Left lobe of liver (tissue), 2 donors: ENCODE measurements at places on chromosomes 16 and 17.

DNA sequence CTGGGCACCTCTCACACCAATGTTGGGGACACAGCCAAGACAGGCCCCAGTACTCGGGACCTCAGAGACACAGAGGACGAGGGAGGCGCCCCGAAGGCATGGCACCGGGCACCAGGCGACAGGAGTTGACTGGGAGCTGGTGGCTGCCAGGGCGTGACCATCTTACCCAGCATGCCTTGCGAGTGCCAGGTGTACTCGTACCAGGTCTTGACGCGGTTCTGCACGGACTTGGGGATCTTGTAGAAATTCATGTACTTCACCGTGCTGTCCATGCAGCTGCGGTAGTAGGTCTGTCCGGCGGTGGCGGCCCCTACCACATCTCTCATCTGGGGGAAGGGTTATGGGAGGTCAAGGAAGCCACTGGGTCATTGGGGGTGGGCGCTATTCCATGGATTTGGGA lies 67.3 kb downstream of the CNGB1 start:
- no peak for DNase-seq

DNA sequence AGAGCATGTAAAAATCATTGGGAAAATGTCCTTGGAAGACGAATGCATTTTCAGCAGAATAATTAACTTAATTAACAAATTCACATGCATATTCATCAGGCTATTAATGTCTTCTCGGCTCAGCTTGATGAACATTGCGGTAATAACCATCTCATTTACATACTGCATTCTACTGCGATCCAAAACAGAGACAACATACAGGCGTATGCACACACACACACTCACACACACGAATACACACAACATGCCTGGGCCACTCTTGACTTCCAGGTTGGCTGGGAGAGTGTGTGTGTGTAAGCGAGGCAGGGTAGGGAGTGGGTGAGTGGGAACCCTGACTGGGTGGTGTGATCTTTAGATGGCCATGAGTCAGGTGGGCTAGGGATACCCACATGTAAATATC lies 44.7 kb downstream of the NEUROD2 start:
- DNase-seq = no peak

- DNase-seq = no peak
Measured at GRCh38 chr17:42409523-42410318, 13.3 kb downstream of the CAVIN1 start.

DNA sequence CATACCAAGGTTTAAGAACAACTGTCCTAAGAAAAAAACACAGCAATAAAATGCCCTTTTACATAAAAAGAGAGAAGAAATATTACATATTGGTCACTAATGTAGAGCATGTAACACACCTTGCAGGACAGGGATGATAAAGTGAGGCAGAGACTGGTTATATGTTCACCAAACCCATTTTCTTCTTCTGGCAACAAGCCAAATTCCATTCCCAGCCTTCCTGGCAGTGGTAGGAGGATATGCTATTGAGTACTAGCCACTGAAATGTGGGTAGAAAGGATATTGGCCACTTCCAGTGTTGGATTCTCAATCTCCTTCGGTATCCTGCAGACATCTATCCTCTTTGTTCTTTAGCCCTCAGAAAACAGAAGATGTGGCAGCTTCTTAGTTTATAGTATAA lies 105.2 kb upstream of the SHISA6 start:
- no peak for DNase-seq

DNA sequence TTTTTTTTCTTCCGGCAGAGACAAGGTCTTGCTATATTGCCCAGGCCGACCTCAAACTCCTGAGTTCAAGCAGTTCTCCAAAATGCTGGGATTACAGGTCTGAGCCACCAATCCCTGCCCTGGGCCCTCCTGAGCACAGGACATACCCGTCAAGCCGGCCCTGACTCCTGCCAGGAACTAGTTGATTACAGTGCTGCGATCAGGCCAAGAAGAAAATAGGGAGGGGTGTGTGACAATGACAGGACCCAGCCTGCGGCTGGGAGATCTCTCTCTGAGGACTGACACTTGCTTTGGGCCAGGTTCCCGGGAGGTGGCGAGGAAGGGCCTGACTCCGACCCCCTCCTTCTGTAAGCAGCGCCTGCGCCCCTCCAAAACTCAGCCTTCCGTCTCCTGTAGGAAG lies 276.6 kb downstream of the MRTFB start:
- DNase-seq = no peak

GRCh38 chr16:21302454-21302853 lies 24.4 kb upstream of the CRYM start:
- DNase-seq = no peak

GRCh38 chr17:58120195-58120822 lies 27.9 kb upstream of the OR4D1 start:
- DNase-seq = no peak

GRCh38 chr17:41748275-41748674 lies 13.8 kb upstream of the HAP1 start:
- no peak for DNase-seq

- no peak for DNase-seq
Measured at GRCh38 chr17:79251824-79252223, 177.2 kb downstream of the ENGASE start.

DNA sequence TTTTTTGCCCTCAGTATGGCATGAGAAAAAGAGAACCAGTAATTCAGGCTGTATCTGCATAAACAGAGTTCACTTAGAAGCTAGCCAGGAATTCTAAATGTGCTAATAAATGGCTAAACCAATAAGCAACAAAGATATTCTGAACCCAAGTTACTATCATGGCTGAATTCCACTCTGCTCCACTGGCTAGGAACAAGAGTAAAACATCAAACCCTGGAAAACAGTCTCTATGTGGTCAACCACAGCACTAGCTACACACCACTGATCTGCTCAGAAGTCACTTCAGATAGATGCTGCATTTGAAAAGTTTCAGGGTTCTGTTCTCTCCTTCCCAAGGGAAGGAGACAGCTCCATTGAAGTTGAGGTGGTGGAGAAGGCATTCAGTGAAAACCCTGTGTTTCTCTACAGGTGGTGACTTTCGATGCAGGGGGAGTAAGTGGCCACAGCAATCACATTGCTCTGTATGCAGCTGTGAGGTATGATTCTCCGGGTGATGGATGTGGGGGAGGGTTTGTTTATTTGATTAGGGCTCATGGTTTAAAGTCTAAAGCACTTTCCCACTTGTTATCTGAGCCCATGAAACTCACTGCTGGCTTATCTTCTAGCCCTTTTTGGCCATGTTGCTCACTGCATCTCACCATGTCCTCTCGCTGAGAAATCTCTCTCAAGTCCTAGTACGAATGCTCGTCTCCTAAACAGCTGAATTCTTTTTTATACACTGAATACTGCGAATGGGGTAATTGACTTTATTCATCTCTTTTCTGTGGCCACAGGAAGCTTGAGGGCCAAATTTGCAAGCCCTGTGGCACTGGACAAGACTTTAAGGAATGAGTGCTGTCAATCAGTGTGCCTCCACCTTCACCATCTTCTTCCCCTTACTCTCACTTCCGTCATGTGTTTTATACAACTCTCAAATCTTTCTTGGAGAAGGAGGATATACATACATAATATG lies 39.9 kb downstream of the CENPV start:
- peak; percentile 72 for DNase-seq

- no peak for DNase-seq
Measured at GRCh38 chr16:50315346-50315997, 49.1 kb downstream of the ADCY7 start.

DNA sequence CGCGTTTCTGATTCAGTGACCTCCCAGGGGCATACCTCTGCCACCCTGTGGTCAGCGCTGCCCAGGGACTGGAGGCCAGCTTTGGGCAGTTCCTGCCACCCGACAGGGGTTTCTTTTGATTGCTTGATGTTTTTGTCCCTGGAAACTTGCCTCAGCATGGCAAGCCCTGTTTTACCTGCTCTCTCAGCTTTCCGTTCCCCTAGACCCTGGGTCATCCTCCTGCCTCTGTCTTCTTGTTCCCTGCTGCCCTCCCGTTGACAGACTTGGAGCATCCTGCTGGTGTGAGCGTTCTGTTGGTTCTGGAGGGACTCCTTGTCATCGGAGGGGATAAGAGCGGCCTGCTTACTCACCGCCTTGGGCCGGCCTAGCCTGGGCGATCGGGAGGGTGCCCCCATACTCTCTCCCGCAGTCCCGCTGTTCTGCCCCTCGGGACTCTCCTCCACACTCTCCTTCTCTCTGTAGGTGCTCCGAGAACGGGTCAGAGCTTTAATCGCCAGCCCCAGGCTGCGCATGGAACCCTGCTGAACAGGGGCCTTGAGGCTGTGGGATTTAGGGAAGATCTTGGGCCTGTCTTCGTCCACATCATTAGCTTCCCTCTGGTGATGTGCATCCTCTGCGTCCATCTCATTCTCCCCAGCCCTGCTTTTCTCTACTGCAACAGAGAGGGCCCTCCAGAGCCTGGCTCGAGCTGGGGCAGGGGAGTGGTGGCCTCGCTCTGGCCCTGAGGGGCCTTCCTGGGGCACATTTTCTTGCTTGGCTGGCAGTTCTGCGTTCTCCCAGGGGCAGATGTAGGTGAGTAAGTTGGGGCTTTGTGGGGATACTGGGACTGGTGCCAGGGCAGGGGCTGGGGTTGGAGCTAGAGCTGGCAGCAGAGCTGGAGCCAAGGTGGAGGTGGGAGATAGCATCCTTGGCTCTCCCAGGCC lies 13.7 kb downstream of the GPR179 start:
- no peak for DNase-seq

- DNase-seq = no peak
Measured at GRCh38 chr17:66304304-66305174, 2.1 kb downstream of the PRKCA start.

GRCh38 chr16:58509256-58510096 lies 5.8 kb upstream of the SETD6 start:
- DNase-seq = peak; percentile 31

DNA sequence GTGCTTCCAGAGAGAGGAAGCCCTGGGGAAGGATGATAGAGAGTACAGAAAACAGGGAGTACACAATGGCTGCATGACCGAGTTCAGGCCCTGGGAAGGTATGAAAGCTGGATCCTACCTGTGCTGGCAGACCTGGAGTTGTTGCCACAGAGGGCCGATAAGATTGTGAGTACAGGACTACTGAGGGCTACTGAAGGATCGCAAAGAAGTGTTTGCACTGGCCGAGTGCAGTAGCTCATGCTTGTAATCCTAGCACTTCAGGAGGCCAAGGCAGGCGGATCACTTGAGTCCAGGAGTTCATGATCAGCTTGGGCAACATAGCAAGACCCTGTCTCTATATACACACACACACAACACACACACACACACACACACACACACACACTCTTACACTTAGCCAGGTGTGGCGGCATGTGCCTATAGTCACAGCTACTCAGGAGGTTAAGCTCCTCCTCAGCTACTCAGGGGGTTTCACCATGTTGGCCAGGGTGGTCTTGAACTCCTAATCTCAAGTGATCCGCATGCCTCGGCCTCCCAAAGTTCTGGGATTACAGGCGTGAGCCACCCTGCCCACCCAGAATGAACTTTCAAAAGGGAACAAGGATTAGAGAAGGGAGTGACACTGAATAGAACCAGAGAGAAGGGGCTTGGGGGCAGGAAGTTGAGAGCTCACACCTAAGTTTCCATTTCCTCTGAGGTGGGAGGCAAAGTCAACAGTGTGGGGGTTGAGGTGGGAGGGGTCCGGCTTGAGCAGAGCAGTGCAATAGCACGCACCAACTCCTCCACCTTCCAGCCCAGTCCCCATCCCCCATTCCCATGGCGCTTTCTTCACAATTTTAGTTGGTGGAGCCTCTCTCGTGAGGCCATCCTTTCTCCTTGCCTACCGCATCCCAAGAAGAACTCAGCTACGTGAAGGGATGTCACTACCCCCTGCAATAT lies 7.5 kb downstream of the SCIMP start:
- DNase-seq = no peak

DNA sequence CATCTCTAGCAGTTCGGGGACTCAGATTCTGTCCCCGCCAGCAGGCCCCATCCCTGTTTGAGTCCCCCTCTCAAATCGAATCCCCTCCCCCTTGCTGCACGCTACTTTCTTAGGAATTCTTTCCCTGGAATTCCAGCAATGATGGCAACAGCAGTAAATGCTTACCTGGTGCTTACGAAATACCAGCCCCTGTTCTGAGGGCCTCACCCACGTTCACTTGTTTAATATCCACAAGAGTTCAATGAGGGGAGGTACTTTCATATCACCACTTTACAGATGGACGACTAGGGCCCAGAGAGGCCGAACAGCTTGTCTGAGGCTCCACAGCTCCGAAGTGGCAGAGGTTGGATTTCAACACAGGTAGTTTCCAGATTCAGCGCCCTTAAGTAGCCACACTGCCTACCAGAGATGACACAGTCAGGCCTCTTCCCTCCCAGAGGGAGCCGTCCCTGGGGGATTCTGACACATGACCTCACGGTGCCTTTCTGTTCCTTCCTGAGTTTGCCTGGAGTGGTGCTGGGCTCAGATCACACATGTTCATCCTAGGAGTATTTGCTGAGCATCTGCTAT lies 120.7 kb upstream of the GSE1 start:
- no peak for DNase-seq

DNA sequence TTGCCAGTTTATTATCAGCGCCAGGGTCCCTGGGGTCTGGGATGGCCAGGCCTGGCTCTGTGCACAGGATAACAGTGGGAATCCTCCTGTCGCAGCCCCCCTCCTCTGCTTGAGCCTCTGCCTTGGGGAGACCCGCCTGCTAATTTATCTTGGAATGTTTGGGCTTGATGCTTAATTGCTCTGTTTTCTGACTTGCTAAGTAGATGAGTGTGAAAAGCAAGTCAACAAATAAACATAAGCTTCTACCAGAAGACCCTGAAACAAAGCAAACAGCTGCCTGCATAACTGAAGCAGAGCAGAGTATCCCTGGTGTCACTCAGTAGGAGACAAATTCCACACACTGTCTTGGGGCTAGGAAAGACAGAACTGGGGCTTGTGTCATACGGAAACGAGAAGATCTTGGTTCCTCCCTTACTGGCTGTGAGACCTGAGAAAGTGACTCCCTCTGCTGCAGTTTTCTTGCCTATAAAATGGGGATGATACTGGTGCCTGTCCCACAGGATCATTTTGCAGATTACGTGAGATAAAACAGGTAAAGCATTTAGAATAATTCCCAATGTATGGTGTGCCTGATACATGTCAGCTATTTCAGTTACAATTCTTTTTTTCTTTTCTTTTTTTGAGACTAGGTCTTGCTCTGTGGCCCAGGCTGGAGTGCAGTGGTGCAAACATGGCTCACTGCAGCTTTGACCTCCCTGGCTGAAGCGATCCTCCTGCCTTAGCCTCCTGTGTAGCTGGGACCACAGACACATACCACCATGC lies 44.8 kb upstream of the IRX3 start:
- DNase-seq = no peak

DNA sequence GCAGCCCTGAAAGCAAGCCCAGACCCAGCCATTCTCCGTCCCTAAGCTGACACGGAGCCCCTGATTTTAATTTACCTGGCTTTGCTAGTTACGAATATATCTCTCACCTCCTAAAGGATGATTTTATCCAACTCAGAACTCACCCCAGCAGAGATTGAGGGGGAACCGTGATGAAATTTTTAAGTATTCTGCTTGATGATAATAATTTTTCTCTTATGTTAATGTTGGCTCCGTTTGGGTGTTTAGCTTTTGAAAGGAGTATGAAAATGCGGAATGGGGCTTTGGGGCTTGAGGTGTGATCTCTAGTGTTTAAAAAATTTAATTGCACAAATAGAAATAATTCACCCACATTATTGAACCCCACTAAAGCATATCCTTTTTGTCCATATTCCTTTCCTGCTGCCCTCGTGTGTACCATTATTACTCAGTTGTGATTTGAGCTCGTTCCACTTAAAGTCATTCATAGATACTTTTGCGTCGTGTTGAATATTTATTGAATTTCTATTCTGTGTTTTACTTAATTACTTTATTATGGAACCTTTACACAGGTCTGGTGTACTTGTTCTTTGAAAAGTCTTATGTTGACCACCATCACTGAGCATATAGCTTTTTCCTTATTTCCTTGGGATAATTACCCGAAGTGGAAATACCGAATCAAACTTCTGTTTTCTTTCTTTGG lies 775 bp downstream of the PRPSAP2 start:
- no peak for DNase-seq
